Right renal pelvis (tissue), 4 donors: ENCODE measurements at places on chromosomes 1 and 21. TPM values are rescaled to one million over a fixed set of nuclear protein-coding genes. Genes with fewer than 3 reads are reported as not detected.

- DNase-seq = no peak
Observed at GRCh38 chr1:219427989-219428388, 184.9 kb downstream of the ZC3H11B start.

DNA sequence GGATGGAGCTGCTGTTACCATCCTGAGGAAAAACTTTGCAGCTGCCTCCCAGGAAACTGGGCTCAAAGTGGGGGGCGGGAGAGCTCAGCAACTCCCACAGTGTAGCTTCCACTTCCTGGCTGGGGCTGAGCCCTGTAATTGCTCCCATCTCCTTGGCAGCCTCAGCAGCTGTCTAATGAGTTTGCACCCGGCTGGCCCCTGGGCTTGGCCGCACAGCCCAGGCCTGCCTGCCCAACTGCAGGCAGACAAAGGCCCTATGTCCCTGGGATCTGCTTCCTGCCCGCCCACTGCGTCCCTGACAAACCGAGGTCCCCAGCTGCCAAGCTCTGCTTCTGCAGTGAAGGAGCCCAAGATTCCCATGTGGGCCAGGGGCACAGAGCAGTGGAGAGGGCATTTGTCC, 30.1 kb downstream of the EDN2 start:
- DNase-seq = no peak

GRCh38 chr1:21564521-21565095, 55.4 kb downstream of the ALPL start:
- no peak for DNase-seq

- no peak for DNase-seq
Observed at GRCh38 chr1:246860401-246860800, 71.3 kb downstream of the AHCTF1 start.

GRCh38 chr1:95018602-95019369, 54.0 kb downstream of the ALG14 start:
- no peak for DNase-seq

Gene ADORA3
- 0.83 TPM for polyA plus RNA-seq

GRCh38 chr1:83694449-83694848, 304.5 kb downstream of the TTLL7 start:
- DNase-seq = no peak

Gene MPL
- polyA plus RNA-seq = 0.56 TPM

DNA sequence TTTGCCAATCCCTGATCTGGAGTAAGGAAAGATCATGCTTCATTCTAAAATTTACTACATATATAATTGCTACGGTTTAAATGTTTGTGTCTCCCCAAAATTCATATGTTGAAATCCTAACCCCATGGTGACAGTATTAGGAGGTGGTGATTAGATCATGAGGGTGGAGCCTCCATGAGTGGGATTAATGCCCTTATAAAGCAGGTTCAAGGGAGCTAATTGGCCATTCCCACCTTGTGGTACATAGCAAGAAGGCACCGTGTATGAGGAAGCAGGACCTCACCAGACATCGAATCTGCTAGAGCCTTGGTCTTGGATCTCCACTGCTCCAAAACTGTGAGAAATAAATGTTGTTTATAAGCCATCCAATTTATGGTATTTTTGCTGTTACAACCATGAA, 55.5 kb downstream of the GADD45A start:
- no peak for DNase-seq

- DNase-seq = no peak
Observed at GRCh38 chr21:22575165-22575584, 1577.0 kb downstream of the NCAM2 start.
